ENCODE measurements at places on chromosomes 16 and 17.

DNA sequence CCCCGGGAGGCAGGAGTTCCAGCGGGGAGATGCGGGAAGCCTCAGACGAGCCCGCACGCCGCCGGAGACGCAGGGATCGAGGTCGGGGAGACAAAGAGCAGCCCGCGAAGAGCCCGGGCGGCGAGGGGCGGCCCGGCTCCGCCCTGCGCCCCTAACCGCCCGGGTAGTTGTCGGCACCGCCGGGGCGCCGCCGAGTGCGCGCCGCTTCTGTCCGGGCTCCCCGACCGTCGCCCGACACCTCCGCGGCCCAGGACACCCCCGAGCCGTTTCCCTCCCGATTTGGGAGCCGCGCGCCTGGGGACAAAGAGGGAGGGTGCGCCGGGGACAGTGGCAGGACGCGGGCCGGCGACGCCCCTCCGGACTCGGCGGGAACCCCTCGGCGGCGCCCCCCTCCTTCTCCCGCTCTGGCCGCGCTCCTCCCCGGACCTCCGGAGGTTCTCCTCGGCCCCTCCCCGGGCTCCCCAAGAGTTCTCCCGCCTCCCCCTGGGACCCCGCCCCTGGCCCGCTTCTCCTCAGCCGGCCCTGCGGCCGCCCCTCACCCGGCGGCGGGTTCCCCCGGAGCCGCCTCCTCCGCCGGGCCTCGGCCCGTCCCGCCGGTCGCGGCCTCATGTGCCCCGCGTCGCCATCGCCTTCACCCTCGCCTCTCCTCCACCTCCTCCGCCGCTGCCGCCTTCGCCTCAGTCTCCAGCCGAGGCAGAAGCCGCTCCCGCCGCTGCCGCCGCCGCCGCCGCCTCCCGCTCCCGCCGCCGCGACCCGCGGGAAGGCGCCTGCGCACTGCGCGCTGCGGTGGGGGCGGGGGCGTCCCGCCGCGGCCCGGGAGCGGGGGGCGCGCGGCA, at the start of gene GJC1:
TSS of gene GJC1 (minus strand) at position 765 of the 836 bp plus-strand sequence. CDS start 24,470 bp downstream, outside the sequence.
- no peak for DNase-seq

GRCh38 chr17:31171701-31172100, 76.9 kb downstream of the NF1 start:
- no peak for DNase-seq

DNA sequence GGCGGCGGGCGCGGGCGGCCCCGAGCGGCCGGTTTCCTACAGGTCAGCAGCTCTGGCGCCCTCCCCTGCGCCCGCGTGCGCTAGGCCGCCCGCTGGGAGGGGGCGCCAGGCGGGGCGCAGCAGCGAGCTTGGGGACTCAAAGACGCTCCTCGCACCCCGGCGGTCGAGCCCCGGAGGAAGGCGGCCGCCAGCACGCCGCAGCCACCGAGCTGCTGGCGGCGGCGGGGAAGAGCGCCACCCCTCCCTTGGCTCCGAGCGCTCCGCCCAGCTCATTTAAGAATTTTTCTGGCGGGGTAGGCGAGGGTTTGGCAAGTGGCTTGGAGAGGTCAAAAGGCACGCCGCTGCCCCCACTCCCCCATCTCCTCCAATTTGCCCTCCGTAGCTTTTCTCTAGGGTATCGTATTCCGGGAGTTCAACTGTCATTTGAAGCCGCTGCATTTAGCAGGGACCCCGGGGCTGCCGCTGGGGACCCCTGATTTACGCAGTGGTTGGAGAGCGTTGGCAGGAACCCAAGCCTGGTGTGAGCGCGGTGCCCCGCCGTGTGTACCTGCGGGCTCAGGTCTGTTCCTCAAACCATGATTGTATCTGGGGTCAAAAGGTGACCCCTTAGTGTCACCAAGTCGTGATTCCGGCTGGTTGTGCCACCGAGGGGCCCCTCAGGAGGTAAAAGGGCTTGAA, 59.5 kb upstream of the GSE1 start:
- DNase-seq: peak; percentile 45

DNA sequence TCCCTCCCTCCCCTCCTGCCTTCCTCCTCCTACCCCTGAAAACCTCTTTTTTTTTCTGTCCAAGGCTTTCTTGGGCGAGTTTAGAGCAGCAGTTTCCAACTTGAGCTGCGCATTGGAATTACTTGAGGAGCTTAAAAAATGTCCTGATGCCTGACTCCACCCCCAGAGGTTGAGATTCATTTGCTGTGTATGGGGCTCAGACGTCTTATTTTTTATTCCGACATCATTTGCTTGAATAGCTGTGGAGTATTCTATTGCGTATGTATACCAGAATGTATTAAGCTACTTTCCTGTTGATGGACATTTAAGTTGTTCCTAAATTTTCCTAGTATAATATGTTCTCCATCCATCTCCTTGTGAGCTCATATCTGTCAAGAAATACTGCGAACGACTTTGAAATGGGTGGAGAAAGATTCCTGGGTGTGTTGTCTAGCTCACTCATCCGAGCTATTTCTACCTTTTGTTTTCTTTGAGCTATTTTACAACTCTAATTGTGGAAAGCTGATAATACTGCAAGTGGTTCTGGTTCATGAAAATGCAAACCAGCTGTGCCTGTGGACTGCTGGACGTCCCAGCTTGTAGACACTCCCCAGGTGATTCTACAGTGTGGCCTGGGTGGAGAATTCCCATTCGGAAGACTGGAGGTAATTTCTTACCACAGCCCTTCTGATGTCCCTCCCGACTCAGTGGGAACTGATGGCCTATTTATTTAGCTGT, 40.5 kb downstream of the CMIP start:
- no peak for DNase-seq

GRCh38 chr16:50276801-50277555, 10.6 kb downstream of the ADCY7 start:
- no peak for DNase-seq

DNA sequence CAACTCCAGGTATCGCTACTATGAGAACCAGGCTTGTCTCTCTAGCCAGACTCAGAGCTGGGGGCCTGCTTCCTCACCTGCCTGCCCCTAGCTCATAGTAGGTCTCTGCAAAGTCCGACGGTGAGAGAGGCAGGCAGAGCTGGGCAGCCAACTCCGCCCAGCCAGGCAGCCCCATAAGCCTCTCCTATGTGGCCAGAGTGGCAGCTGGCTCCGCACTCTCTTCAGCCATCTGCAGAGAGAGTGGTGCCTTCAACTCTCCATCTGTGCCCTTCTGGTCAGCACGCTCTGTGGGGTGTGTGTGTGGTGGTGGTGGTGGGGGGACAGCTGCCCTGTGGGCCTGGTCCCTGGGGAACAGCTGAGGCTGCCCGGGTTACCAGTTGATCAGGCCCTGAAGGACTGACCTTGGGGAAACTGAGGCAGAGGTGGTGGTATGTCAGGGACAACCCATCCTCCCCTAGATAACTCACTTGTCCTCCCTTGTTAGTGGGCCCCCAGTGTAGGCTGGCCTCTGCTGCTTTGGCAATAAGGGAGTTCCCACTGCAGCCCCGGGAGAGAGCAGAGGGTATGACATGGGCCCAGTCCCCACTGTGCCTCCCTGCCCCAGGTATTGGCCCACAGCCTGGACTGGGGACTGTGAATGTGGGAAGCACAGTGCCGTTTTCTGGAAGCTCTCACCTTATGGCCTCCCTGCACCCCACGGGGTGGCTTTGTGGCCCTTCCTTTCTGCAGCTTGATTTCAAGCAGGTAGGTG, 1.8 kb upstream of the ADGRG1 start:
- no peak for DNase-seq

GRCh38 chr16:26510924-26511323, 555.8 kb upstream of the C16orf82 start:
- DNase-seq: no peak

DNA sequence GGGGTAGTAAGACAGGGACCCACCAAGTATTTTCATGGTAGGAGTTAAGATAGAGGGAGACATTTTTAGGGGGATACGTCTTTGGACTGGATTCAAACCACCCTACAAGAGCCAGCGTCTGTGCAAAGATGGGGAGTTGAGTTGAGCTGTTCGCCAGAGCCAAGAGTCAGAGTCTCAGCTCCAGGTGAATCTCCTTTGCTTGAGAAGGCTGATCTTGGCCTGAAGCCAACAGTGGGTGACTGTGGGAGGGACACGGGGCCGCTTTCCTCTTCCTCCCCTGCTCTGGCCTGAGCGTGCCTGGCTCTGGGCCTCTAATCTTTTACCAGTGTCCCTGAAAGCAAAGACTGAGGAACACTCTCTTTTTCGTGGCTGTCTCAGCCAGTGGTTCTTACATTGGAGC, 5.4 kb downstream of the TLE7 start:
- no peak for DNase-seq

GRCh38 chr17:81652906-81653771, 3.2 kb downstream of the PDE6G start:
- peak; percentile 39 for DNase-seq

DNA sequence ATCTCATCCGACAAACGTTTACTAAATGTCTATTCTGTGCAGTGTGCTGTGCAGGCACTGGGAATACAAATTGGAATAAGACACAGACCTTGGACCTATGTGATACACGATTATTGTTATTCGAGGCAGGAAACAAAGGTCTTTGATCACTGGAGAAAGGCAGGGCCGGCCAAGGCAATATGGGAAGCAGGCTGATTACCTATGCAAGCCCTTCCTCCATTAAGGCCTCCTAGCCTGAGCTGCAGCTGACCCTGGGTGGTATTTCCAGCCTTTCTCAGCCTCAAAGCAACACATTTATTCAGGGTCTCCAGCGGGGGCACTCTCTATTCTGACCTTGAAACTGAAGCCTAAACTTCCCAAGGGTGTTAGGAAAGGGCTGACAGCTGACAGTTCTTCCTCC, 13.4 kb downstream of the ST6GALNAC1 start:
- DNase-seq: no peak

GRCh38 chr17:66632731-66633130, 202.2 kb upstream of the CACNG5 start:
- no peak for DNase-seq

DNA sequence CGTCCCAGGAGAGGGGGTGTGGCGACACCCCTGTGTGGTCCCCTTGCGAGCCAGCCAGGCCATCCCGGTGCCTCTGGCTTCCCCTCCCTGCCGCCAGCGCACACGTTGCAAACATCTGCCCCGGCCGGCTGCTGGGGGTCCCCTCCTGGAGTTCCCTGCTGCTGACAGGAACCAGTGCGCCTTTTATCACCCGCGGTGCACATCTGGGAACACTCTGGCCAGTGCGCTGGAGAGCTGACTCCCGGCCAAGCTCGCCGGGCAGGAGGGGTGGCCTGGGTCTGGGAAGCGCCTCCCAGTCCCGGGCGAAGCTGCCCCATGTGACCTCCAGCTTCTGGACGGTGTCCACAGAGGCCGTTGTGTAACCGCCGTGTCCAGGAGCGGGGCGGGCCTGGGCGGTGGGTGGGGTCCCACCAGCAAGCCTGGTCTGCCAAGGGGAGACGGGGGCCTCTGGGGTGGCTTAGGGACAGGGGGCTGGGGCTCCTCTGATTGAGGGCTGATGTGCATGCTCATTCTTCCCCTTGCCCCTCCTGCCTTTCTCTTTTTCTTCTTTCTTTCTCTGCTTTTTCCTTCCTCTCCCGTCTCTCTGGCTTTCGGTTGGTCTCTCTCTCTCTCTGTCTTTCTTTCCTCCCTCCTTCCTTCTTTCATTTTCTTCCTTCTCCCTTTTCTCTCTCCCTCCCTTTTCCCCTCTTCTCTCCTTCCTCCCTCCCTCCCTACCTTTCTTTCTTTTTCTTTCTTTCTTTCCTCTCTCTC, 25.2 kb upstream of the CIBAR2 start:
- no peak for DNase-seq

DNA sequence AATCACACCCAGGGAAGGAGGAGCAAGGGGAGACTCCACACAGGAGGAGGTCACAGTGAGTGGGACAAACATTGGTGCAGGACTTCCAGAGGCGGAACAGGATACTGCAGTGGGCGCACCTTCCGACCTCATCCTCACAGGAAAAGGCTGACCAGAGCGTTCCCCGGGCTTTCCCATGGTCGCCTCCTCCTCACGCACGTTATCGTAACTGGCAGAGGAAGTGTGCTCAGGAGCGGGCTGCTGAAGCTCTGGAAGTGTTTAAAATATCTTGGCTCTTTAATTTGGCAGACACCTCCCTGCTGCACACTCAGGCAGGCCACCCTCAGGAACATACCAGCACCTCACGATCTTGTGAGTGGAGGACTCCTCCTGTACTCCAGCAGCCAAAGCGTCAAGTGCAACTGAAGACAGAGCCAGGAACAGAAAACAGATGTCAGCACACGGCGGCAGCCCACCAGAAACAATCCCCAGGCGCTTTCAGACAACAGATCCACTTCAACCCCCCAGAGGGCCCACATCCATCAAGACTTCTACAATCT, 17.5 kb downstream of the FANCA start:
- no peak for DNase-seq

DNA sequence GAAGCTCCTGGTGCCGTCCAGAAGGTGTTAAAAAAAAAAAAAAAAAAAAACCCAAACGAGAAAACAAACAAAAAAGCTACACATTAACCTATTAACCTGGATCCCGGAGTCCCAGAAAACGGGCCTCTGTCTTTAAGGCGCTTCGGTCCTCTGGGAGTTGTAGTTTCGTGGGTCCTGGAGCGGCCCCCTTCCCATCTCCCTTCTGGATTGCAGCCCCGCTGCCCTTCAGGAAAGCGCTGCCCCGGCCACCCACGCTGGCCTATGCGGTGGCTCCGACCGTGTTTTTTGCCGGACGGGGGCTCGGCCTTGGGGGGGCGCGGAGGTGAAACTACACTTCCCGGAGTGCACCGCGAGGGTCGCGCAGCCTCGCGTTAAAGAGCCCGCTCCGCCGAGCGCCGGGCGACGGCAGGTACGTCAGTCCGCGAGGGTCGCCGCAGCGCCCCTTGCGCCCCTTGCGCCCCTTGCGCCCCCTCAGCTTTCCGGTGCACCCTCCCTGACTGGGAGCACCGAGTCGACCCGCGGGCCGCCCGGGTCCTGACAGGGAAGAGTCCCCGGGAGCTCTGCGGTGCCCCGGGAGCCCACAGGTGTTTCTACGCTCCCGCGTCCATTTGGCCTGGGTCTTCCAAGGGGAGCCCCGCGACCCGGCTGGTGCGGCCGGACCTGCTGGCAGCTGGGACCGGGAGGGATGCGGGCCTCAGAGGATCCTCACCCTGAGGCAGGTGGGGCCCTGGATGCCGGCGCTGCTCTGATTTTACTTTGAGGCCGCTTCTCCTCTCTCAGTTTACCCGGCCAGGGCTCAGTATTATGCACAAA, at the start of gene FCSK:
TSS of gene FCSK (plus strand) at position 374 of the 813 bp plus-strand sequence. CDS start 8,596 bp downstream, outside the sequence.
- peak; percentile 83 for DNase-seq

DNA sequence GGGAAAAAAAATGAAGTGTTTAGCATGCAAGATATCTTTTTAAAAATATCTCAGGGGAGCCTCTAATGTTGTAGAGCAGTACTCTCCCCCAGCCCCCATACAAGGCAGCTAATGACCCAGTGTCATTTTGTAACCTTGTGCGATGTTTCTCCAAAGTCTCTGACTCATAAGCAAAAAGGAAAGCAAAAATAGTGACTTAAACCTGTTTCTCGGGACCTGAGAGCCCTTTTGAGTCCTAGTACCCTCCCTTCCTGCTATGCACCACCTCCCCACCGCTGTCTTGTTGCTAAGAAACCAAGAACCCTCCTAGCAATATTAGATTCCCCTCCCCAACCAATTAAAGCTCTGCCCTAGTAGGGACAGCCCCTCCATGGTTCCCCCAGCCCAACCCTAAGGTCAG, 2.8 kb downstream of the MYCBPAP start:
- DNase-seq: peak; percentile 16

GRCh38 chr16:67302076-67302475, 22.7 kb downstream of the PLEKHG4 start:
- DNase-seq: no peak

All from CD4-positive, alpha-beta T cell (primary cell).